ENCODE measurements at places on chromosomes 3 and 15.
A peak's percentile ranks its signal among the peaks of the same experiment; 100 is the strongest.

DNA sequence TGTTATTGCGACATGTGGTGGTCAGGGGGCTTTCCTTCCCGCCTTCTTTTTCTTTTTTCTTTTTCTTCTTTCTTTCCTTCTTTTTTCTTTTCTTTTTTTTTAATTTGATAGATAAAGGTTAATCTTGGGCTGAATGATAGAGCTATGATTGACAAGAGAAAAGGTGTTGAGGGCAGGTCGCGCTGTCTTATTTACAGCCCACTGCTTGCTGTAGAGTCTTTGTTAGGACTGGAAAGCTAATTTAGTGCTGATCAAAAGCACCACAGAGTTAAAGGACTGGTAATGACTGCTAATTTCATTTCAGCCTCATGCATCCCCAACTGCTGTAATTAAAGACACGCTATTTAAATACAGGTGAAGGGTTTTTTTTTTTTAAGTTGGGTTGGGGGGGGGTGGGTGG, 10.6 kb upstream of the SOX2 start:
- no peak for DNase-seq

DNA sequence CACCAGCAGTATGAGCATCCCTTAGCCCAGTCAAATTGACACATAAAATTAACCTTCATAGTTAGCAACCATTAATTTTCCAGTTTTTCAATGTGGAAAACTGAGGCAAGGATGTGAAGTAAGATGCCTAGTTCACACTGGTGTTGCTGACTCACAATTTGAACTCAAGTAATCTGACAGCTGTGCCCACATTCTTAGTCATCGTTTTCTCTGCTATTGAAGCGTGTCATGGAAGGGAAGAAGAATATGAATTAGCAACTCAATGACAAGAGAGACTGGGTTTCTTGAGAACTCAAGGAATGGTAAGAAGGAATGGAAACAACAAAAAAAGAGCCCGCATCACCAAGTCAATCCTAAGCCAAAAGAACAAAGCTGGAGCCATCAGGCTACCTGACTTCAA, 261.4 kb downstream of the EPHA3 start:
- no peak for DNase-seq

DNA sequence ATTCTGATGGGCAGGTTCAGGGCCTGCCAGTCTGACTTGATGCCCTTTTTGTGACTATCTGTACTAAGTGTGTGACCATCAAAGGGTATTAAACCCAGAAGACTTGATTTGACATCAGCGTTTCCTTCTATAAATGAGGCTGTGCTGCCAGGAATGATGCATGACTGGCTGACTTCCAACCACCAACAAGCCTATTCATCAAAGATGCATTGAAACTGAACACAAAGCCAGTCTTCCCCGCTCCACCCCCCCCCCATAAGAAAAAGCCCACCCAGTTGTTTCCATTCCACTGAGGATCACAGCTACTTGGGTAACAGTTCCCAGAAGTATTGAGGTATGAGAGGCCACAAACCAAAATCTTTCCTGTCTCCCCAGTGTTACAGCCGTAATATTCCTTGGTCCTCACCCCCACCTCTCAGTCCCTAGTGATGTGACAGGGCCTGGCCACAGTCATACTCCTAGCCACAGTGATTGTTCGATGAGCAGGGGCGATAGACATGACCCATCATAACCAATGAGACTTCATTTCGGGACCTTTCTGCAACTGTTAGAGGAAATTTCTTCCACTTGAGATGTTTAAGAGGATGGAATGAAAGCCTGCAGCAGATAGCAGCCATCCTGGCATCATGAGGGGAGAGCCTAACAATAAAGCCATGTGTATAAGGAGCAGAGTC, 22.6 kb downstream of the SH3BP5 start:
- peak; percentile 61 for DNase-seq

DNA sequence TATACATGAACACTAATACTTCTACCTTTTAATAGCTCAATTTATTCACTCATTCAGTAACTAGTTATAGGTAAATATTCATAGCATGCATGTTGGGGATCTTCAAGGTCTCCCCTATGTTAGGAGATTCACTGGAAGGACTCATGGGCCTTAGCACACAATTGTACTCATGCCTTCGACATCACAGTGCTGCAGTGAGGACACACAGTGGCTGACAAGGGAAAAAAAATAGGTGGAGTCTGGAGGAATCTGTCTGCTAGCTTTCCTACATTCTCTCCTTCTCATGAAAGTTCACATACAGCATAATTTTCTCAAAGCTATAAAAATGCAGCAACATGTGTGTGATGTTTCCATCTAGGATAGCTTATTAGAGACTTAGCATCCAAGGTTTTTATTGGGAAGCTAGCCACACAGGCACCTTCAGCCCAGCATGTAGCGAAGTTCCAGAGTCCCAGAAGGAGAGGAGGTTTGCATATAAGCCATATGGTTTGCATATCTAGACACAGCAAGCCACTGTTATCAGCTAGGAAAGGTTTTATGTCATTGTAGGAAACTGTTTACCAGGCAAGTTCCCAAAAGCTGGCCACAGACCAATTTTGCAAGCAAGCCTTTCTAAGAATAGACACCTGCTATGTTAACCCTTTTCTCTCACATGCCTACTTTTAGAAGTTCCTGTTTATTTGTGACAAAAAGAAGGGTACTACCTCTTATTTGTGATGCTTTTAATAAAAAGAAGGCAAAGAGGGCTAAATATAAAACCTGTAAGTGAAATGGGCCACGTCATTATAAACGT, 46.4 kb downstream of the MORC1 start:
- DNase-seq: no peak

DNA sequence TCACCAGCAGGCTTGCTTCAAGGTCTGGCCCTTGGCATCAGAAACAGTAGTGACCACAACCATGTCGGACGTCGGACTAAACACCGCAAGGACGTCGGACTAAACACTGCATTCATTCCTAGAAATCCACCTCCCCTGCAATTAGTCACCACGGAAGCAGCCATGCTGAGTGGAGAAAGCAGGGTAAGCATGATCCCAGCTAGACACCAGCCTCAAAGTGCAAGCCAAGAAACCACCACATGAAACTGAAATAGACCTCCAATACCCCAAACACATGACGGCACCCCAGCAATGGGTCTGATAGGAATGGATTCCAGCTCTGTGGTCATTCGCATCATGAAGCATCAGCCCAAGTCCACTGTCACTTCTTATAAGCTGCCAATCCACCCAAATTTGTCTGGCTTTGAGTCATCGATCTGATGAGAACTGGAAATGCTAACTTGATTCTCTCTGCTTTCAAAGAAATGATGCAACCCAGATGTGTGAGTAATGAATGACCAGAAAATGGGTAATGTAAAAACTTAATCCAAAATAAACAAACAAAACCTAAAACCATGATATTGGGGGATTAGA, 348.3 kb upstream of the TMCO5A start:
- DNase-seq: no peak

DNA sequence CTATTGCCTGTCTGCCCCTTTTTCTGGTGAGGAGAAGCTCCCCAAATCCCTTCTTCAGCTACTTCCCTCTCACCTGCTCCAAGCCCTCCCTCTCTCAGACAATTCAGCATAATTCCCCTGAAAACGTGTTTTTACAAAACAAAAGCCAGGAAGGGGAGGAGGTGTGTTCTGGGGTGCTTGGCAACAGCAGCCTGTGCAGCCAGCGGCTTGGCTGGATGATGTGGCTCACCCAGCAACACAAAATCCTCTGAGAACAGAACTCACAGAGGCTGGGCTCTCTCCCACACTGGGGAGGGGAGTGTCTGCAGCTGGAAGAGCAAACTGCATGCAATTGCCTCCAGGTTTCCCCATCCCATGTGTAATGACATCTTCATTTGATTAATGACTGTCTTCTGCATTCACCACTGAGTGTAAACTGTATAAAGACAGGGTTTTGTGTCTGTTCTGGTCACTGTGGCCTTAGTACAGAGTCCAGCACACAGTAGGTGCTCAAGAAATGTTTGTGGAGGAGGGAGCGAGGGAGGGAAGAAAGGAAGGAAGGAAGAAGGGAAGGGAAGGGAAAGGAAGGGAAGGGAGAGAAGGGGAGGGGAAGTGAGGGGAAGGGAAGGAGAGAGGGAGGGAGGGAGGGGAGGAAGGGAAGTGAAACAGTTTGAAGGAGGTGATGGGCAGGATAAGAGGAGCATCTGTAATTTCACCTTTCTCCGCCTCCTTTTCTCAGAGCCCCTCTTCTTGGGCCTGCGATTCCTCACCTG, 70.1 kb upstream of the GLCE start:
- no peak for DNase-seq

DNA sequence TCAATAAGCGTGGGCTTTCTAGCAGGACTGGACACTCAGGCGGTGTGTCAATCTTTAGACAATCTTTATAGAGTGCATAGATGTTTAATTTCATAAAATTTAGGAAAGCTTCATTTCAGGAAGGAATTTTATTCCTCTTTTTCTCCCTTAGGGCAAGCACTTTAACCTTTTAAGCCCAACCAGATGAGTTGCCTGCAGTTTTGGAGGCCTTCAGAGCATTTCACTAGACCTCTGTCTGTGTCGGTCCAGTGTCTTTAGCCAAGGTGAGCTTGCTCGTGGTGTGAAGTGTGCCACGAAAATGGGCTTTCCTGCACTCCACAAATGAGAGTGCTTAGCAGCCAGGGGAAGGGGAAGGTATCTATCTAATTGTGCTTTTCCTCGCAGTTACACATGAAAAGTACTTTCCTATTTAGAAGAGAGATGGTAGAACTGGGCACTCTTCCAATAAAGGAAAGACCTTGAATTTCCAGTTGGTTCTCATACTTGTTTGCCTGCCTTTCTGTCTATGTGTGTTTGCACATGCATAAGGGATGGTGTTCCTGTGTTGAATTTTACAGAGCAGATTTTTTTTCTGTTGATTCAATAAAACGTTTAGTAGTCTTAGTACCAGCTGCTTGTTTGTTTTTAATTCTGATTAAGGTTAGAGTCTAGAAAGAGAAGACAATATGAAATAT, 53.6 kb downstream of the FEZF2 start:
- no peak for DNase-seq

GRCh38 chr3:138065949-138066348, 49.5 kb downstream of the DZIP1L start:
- DNase-seq: no peak

- DNase-seq: no peak
These were observed 58.9 kb downstream of the IMPG2 start for GRCh38 chr3:101261506-101261905.

GRCh38 chr15:101427606-101428487, 61.7 kb downstream of the PCSK6 start:
- DNase-seq: no peak

DNA sequence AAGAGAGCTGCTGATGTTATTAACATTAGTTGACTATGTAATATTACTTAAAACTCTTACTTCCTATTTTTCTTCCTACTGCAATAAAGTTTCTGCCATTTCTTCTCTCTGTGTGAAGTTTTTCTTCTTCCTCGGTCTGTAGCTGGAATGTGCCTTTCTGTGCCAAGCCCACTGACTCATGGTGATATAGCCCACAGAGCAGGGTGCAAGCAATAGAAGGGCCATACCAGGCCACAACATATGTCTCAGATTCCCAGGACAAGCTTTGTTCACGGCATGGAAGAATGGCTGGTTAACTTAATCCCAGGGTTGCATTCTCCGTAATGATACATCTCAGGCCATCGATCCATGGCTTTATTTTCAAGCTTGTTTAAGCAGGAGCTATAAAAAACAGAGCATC, 815.3 kb downstream of the TUSC7 start:
- no peak for DNase-seq

DNA sequence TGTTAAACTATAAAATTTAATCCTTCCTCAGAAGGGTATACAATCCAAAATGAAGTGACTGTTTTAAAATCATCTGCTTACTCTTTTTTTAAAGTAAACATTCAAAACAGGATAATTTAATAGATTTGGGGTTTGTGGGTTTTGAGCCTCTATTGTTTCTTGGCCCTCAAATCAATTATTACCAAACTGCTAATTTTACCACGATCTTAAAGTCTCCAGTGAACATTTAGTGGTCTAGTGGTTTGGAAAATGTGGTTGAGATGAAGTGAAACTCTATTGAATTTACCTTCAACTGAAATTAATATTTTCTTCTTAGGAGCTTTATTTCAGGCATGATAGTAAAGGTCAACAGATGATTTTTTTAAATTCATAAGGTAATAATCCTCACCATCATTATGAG, 11.2 kb upstream of the ATP11B start:
- DNase-seq: no peak

DNA sequence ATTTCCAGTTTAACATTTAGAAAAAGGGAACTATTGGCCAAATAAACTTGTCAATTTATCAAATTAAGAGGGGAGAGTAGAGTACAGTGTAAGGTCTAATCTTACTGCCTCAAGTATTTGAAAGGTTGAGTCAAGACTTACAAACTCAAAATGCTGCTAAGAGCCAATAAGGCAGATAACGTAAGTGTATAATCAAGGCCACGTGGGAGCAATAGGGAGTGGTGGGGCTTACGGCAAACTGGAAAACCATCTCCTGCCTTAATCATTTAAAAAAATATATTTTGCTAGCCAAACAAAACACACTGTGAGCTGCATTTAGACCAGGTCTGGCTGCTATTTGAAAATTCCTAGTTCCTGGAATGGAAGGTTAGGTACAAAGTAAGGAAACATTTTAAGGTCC, 107.3 kb upstream of the FRMD4B start:
- DNase-seq: no peak

DNA sequence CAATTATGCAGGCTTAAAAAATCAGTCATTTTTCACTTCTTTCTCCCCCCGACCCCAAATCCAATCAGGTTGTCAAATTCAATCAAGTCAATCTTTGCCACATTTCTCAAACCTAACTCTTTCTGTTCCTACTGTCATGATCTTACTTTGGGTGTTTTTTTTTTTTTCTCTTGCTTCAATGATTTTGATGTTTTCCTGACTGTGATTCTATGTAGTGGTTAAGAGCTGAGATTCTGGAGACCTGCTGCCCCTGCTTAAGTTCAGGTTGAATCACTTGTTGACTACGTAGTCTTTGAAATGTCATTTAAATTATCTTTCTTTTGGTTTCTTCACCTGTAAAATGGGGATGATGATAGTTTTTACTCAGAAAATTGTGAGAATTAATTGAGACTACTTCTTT, 117.5 kb downstream of the TPRG1 start:
- DNase-seq: no peak

DNA sequence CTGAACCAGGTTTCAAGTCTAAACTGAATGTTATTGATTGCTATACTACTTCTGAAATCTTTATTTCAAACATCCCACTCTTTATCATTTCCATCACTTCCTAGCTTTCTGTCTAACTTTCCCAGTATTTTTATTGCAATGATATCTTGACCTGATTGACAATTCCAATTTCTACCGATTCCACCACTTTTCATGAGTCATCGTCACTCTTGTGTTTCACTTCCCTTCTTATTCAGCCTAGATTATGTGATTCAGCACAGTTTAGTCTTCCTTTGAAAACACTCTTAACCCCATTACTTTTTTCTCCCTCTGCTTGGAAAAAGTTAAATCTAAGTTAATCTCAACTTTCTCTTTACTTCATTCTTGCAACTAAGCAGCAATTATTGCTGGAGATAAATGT, 62.6 kb downstream of the SLC7A14 start:
- DNase-seq: no peak

- no peak for DNase-seq
These were observed 49.1 kb upstream of the PRR23C start for GRCh38 chr3:139093840-139094239.

- no peak for DNase-seq
These were observed 16.0 kb downstream of the DNAJC19 start for GRCh38 chr3:180973543-180973942.
